ENCODE measurements at places on chromosomes 7 and 10.

- no peak for DNase-seq
Measured at GRCh38 chr7:98168904-98169621, 42.2 kb upstream of the BHLHA15 start.

- no peak for DNase-seq
Measured at GRCh38 chr10:84356928-84357327, 28.5 kb downstream of the CCSER2 start.

DNA sequence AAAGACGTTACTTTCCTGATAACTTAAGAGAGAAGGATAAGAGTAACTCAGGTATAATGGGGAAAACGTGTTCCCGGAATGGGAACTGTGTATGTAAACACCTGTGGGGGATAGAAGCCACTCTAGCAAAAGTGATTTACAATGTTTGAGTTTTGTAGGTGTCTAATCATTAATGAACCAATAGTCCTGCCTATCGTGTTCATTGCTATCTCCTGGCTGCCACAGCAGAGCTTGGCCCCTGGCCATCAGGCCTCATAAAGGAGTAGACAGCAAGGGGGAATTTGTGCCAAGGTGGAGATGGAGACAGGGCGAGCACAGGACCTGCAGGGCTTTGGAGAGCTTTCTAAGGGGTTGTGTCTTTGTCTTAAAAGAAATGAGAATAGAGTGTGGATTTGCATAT lies 102.1 kb downstream of the GAD2 start:
- no peak for DNase-seq

- DNase-seq: peak; percentile 61
Measured at GRCh38 chr7:11212080-11212711, 238.5 kb downstream of the PHF14 start.

GRCh38 chr10:33332183-33333065 lies 2.0 kb downstream of the NRP1 start:
- no peak for DNase-seq

GRCh38 chr10:105383978-105384377 lies 742.9 kb downstream of the SORCS3 start:
- DNase-seq: no peak

GRCh38 chr7:17523813-17524739 lies 225.6 kb downstream of the AHR start:
- peak; percentile 92 for DNase-seq

- no peak for DNase-seq
Measured at GRCh38 chr7:22361320-22361719, 4.4 kb upstream of the RAPGEF5 start.
